ENCODE measurements at places on chromosomes 1 and 21.

GRCh38 chr1:110197905-110198629 is 12.0 kb upstream of the KCNC4 start:
- no peak for DNase-seq

DNA sequence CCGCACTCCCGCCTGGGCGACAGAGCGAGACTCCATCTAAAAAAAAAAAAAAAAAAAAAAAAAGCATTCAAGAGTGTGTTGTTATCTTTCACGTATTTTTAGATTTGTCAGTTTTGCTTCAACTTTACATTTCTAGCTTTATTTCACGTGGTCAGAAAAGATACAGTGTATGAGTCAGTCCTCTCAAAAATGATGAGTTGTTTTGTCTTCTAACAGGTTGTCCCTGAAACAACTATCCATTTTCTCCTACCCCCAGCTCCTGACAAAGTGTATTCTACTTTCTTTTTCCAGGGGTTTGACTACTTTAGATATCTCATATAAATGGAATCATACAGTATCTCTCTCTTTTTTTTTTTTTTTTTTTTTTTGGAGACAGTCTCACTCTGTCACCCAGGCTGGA is 5.5 kb upstream of the ZNF695 start:
- no peak for DNase-seq

DNA sequence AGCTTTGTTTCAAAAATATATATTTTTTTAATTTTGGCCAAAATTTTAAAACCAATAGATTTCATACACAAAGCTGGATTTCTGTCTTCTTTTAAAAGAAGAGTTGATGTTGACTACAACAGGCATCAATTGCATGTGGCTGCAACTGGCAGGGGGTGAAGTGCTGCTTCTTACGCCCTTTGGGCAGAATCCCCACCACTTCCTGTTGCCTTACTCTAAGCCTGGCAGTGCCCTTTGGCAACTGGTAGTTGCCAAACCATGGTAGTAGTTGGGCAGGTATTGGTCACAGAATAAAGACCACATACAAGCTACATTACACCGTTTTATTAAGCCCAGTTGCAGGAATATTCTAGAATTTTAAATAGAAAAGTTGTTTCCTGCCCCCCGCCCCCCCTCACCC is 17.0 kb downstream of the LAMC2 start:
- DNase-seq, result no peak

DNA sequence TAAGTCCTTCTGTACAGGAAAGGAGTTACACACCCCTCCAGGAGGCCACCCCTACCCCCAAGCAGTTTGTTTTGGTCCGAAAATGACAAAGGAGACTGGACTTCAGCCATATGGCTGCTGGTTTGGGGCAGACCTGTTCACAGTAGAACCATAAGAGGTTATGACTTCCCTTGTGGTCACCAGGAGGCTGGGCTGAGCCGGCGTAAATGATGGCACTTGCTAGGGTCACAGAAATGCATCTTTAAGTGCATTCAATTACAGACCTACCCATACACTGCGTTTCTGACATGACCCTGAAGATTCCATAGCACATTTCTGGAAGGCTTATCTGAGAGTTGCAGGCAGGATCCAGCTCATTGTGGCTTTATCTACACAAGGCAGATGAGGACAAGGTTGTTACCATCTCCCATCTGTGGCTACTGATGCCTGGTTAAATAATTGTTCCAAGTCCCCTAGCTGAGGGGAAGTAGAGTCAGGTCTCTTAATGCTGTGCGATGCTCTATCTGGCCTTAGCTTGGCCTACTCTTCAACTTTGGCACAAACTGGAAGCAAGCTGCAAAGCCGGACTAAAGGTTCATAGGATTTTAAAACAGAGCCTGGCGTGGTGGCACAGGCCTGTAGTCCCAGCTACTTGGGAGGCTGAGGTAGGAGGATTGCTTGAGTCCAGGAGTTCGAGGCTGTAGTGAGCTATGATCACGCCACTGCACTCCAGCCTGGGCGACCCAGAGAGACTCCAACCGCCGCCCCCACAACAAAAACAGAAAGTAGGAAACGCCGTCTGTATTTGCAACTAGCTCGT is 1.7 kb upstream of the TRIM67 start:
- no peak for DNase-seq

DNA sequence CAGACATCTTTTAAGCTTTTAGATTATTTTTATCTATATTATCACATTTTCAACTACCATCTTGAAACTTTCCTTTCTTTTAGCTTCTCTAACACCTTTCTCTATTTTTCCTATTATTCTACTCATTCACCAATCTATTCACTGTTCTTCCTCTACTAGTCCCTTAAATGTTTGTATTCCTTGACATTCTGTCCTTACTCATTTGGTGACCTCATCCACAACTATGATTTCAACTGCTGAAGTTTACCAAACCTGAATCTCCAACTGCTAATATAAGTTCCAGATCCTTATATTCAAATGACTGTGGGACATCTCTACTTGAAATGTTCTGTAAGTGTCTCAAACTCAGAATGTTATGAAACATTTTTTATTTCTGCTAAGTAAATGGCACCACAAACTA is 49.2 kb downstream of the TUT4 start:
- no peak for DNase-seq

DNA sequence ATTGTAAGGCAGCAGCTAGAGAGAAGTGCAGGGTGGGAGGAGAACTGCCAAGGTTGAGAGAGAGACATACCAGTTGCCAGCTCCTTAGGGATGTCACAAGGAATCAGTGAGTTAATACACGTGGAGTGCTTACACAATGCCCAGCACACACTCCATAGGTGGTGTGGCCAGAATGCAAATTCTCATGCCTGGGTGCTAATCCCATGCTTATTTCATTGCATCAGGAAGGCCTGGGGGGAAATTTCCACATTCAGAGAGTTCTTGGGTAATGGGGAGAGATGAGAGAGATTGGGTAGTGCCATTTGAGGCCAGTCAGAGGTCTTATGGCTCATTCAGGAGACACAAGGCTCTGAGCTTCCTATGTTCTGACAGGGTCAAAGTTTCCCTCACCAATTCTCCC is 38.7 kb downstream of the GJA5 start:
- no peak for DNase-seq

DNA sequence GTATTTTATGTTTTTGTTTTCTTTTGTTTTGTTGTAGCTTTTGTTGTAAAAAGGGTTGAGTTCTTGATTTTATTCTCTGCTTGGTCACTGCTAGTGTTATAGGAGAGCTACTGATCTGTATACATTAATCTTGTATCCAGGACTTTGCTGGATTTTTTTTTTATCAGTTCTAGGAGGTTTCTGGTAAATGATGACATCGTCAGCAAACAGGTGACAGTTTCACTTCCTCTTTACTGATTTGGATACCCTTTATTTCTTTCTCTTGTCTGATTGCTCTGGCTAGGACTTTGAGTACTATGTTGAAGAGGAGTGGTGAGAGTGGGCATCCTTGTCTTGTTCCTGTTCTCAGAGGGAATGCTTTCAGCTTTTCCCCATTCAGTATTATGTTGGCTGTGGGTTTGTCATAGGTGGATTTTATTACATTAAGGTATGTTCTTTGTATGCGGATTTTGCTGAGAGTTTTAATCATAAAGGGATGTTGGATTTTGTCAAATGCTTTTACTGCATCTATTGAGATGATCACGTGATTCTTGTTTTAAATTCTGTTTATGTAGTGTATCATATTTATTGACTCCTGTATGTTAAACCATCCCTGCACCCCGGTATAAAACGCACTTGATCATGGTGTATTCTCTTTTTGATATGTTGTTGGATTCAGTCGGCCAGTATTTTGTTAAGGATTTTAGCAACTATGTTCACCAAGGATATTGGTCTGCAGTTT is 905.7 kb downstream of the LTN1 start:
- no peak for DNase-seq

DNA sequence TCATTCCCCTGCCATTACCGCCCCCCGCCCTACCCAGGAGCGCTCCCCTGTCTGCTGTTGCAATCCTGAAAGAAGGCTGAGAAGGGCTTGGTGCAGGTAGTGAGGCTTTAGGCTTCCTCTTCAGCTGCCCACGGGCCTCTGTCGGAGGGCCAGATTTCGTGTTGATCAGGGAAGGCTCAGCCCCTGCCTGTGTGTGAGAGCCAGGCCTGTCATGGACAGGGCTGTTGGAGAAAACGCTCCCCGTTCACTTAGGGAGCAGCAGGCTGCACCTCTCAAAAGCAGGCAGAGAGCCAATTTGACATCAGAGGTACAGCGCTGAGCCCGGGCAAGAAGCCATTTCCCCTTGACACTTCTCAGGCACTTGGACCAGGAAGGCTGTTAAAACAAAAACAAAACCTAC is 19.0 kb downstream of the TEX35 start:
- DNase-seq, result no peak

- peak; percentile 91 for DNase-seq
Measured at GRCh38 chr1:120176092-120176855, at the start of gene SEC22B. TSS of gene SEC22B (minus strand) at chr1:120176520. CDS start at chr1:120176381, 139 bp downstream.

Data from stimulated activated naive B cell treated with anti-CD40 and anti-IgM and Interleukin-4, amounts not matched to agents 10 μg/mL and 1 μg/mL and 100 μg/mL, for 72 hours (primary cell).